ENCODE measurements at places on chromosomes 7 and 10.

- no peak for DNase-seq
Observed at GRCh38 chr10:53315709-53316108, 543.1 kb upstream of the MBL2 start.

DNA sequence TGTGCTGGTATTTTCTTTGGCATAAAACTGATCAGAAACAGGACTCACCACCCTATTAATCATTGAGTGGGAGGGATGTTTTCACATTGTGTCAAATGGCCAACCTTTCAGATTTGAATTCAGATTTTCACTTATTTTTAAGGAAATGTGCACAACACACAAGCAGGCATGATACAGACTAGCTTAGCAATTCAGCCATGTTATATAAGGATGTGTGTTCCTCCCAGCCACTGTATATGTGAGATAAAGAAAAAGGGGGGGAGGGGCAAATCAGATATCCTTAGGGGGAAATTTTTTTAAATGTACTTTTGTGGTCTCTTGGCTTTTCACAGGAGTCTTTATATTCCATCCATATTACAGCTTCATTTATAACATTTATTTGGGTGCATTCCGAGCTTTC, 3.1 kb downstream of the GAD2 start:
- no peak for DNase-seq

DNA sequence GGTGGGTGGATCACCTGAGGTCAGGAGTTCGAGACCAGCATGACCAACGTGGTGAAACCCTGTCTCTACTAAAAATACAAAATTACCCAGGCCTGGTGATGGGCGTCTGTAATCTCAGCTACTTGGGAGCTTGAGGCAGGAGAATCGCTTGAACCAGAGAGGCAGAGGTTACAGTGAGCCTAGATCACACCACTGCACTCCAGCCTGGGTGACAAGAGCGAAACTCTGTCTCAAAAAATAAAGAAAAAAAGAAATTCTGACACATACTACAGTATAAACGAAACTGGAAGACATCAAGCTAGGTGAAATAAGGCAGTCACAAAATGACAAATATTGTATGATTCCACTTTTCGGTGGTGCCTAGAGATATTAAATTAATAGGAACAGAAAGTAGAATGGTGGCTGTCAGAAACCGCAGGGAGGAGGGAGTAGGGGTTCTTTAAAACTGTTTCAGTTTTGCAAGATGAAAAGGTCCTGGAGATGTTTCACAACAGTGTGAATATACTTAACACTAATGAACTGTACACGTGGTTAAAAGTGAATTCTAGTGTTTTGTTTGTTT, 23.2 kb downstream of the PILRA start:
- DNase-seq = no peak

GRCh38 chr7:28847176-28847575, 111.0 kb downstream of the TRIL start:
- DNase-seq = no peak

- no peak for DNase-seq
Observed at GRCh38 chr10:60031664-60032063, 125.3 kb upstream of the CCDC6 start.

- DNase-seq = no peak
Observed at GRCh38 chr7:40468891-40469864, 334.4 kb downstream of the SUGCT start.

DNA sequence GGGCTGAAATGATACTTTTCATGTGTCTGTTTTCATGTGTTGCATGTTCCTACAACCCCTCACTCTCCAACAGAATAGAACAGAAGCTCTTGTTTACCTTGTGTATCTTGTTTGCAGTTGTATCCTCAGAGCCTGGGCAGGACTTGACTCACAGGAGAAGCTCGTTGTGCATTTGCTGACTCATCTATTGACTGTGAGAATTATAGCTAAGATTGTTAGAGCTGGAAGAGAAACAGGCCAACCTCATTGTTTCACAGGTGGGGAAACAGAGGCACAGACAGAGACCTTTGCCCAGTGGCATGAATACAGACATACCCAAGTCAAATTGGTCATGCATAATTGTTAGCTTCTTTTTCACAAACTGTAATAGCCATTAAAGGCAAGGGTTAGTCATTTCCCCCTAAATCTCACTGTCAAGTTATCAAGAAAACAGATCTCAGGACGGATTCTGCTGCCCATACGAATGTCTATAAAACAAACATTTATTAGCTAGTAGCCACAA, 4.6 kb upstream of the TSPAN15 start:
- DNase-seq = no peak

DNA sequence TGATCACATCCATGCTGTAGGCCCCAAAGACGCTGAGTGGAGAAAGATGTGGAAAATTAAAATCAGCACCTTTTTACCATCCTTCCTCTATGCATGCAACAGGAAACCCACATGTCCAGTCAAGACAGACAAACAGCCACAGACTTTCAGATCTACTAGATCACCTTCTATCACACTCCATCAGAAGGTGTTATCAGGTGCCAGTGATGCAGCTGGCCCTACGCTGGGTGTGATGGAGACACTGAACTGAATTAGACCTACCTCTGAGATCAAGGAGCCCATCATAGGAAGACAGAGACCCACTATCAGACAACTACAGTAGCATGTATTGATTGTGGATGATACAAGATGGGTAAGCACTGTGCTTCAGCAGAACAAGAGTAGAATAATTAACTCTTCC, 15.5 kb downstream of the CYP3A4 start:
- no peak for DNase-seq

DNA sequence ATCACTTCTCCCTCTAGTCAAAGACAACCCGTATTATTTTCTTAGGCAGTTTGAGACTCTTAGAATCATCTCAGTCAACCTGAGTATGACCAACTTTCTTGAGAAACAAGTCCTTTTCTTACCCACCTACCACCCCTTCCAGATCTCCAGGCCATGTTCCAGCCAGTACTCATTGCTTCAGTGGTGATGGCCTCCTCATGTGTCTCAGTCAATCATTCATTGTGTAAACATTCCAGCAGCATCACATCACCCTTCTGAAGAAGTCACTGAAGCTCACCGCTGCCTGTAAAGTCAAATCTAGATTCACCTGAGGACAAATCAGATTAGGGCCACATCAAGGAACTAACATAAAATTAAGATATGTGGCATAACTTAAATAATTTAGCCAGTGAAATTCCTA, 467.2 kb upstream of the NRP1 start:
- DNase-seq = no peak

DNA sequence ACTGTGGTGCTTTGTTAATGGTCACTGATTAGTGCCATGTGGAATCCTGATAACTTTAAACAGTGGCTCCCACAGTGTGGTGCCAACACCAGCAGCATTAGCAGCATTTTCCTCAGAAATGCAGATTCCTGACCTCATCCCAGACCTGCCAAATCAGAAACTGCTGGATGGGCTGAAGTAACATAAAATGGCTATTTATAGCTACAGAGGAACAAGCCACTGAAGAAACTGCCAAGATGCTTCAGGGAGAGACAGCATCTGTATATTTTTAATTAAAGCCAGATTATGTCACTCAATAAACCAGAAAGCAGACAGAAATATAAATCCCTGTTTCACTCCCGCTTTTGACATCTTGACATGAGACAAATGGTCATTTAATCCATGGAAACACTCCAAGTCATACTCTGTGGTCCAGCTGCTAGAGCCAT, 178.5 kb downstream of the AMPH start:
- no peak for DNase-seq

GRCh38 chr10:75648351-75648750, 216.9 kb downstream of the LRMDA start:
- no peak for DNase-seq

- no peak for DNase-seq
Observed at GRCh38 chr7:158299607-158300006, 288.0 kb downstream of the PTPRN2 start.

DNA sequence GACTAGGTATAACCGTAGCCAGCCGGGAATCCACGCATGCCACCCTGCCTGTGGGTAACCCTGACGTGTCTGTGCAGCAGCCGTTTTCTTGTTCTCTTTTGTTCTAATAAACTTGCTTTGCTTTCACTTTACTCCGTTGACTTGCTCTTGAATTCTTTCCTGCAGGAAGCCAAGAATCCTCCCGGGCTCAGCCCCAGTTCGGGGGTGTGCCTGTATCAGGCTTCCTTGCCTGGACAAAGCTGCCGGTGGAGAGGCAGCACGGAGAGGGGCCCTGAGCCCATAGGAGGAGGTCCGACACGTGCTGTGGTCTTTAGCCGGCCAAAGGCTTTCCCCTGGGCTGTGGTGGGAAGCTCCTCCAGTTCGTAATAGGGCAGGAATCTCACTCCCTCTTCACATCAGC, 256.5 kb upstream of the PPP2R2D start:
- no peak for DNase-seq

GRCh38 chr7:26186364-26187311, 13.9 kb downstream of the HNRNPA2B1 start:
- DNase-seq = no peak

- DNase-seq = no peak
Observed at GRCh38 chr7:69208276-69208675, 390.0 kb upstream of the AUTS2 start.

GRCh38 chr10:125628104-125629049, 54.6 kb downstream of the TEX36 start:
- no peak for DNase-seq

DNA sequence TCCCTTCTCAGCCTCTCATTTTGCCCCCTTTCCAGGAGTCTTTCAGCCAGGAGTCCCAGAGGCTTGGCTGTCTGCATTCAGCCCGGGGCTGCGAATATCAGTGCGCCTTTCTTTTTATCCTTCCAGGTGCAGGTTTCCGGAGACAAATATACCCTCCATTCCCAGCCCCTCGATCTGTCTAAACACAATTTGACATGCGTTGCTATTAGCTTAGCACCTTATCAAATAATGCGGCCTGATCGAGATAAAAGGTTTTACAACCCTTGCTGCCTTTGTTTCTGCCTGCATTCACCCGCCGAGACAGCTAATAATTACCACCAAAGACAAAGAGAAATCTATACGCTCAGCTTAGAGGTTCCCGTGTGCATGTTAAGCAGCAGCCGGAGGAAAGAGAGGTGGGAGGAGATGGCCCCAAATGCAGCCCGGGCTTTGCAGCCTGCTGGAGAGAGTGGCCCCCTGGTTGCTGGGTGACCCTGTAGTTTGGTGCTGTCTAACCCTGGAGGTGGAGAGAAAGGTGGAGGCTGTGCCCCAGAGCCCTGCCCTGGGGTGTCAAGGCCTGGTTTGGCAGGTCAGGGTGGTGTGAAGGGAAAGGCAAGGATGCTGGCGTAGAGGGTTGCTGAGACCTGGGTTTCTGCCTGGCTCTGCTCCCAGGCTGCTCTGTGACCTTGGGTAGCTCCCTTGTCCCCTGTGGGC, 185.3 kb downstream of the RPS24 start:
- no peak for DNase-seq

GRCh38 chr10:11901454-11901832, 78.3 kb downstream of the PROSER2 start:
- DNase-seq = no peak

DNA sequence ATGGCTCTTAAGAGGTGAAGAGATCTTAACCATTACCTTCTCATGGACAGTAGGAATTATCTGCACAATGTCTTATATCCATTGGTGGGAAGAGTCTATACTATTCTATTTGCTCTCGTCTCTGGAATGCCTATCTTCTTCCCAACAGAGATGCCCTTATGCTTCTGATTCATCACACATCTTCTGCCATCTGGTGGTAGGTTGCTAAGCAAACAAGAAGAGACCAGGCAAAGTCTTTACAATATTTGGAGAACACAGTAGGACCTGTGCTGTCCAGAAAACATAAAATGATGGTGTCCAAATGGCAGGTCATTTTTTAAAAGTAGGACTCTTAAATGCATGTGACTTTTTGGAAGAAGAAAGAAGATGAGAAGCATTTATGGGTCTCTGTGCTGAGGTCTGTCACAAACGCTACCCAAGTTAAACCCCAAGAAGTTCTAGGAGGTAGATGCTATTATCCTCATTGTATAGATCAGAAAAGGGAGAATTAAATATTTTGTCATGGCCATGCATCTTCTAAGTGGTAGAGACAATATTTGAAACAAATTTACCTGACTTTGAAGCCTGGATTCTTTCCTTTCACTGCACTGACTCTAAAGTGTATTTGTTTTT, 67.8 kb upstream of the NXPH1 start:
- DNase-seq = no peak

- no peak for DNase-seq
Observed at GRCh38 chr7:142855114-142855743, 353 bp downstream of the EPHB6 start.

GRCh38 chr7:45161842-45162241, 4.3 kb downstream of the RAMP3 start:
- no peak for DNase-seq

DNA sequence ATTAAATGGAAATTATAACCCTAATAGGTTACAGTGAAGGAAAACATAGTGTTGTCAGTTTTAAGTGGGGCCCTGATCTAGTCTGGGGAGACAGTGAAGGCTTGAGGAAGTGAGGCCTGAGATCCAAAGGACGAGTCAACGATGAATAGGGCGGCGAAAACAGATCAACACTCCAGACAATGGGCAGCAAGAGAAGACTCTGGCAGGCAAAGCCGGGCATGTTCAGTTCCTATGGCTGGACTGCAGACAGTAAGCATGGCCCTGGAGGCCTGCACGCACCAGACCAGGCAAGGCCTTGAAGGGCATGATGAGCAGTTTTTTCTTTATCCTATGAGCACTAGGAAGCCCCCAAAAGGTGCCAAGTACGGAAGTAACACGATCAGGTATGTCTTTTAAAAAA, 127.8 kb downstream of the RNF216 start:
- DNase-seq = no peak

DNA sequence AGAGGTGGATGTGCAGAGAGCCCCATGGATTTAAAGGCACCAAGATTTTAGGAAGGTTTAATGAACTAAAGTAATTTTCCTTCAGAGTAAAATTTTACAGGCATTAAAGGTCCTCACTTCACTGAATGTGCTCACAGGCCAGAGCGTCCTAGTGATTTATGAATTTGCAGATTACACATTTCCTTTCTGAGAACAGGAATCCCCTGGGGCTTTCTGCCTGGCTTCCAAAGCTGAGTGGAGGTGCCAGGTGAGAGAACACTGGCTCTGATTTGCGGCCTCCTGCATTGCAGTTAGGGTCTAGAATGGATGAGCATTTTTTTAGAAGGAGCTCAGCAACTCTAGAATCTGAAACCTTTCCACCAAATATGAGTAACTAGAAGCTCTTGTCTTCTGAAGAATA, 194.3 kb downstream of the SORCS3 start:
- DNase-seq = no peak

- DNase-seq = no peak
Observed at GRCh38 chr7:122764020-122764419, 61.3 kb upstream of the RNF148 start.

GRCh38 chr10:130763491-130763890, 548.0 kb downstream of the TCERG1L start:
- no peak for DNase-seq

All from T-helper 9 cell (primary cell).